SW 1271 (cell line): ENCODE measurements at places on chromosomes 5 and 9.

- DNase-seq = no peak
Observed at GRCh38 chr5:178777520-178777919, 47.1 kb upstream of the ZNF354A start.

DNA sequence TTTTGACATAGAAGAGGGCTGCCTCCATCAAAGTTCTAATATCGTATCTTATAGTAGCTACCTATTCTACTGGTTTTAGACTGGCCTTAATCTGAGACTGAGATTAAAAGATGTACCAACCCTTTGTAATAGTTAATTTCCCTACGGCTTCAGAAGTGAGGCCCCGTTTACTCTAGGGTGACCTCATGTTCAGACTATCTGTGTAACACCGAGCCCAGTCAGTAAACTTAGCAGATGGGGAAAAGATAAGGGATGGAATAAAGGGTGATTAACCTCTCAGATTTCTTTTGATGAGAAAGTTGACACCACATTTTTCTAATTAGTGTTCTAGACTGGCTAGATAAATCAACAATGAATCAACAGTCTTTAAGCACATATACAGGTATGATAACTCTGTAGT, 283.1 kb downstream of the KCTD16 start:
- DNase-seq = no peak

DNA sequence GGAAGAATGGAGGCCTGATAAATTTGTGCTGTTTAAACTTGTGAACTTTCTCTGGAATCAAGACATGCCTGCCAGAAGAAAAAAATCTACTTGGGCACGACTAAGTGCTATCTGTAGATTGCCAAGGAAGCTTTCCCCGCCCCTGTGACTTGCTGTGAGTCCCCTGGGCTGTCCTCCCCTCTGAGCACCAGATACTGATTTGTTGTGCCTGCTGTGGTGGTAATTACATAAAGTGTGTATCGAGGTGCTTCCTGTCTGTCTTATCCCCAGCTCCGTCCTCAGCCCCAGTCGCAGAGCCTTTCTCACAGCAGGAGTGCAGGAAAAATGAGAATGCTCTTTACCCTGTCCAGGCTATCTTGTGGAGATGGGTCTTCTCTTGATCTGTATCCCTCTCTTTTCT, 53.9 kb downstream of the TRIO start:
- DNase-seq = no peak

- no peak for DNase-seq
Observed at GRCh38 chr9:5499889-5500398, 10.4 kb upstream of the PDCD1LG2 start.

DNA sequence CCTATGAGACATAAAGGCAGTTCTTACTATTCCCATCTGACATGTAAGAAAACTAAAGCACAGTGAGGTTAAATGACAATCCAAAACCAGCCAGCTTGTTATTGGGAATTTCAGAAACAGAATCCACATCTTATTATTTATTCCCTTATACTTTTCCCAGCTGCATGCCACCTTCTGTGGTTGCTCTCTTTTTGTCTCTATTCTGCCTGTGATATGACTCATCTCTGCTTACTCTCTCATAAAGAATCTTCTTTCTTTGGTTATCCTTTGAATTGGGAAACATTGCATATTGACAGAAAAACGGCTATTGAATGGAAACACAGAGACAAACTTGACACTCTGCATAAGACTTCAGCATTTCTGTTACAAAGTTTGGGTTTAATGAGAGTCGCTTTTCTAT, 183.2 kb downstream of the TLR4 start:
- DNase-seq = no peak
